ENCODE measurements at places on chromosomes 2 and 18. TPM values are rescaled to one million over a fixed set of nuclear protein-coding genes. Genes with fewer than 3 reads are reported as not detected.

DNA sequence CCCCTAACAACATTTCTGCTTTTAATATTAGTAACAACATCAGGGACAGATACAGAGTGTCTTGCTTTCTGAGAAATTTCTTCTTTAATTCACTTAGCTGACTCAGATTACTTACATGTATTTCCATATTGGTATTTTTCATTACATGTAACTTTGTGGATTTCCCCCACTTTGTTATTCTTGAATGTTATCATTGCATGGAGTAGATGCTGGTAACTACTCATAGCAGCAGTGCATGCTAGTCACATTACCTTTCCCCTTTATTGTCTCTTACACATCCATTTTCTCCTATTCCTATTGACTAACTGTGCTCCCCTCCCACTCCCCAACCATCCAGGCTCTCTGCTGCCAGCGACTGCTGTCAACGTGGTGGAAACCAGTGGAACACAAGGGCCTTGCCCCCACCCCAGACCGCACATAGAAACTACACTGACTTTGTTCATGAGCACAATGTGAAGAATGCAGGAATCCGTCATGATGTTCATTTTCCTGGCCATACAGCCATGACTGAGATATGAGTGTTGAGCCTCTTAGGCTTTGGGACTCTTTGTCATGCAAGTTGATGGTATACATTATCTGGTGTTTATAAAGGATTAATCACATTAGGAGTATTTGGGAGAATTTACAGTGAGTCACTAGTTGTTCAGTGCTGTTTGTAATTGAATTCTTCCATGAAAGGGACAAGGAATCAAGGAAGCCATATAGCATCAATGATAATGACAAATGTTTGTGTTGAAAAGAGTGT is 91.0 kb downstream of the EPB41L5 start:
- DNase-seq: no peak

DNA sequence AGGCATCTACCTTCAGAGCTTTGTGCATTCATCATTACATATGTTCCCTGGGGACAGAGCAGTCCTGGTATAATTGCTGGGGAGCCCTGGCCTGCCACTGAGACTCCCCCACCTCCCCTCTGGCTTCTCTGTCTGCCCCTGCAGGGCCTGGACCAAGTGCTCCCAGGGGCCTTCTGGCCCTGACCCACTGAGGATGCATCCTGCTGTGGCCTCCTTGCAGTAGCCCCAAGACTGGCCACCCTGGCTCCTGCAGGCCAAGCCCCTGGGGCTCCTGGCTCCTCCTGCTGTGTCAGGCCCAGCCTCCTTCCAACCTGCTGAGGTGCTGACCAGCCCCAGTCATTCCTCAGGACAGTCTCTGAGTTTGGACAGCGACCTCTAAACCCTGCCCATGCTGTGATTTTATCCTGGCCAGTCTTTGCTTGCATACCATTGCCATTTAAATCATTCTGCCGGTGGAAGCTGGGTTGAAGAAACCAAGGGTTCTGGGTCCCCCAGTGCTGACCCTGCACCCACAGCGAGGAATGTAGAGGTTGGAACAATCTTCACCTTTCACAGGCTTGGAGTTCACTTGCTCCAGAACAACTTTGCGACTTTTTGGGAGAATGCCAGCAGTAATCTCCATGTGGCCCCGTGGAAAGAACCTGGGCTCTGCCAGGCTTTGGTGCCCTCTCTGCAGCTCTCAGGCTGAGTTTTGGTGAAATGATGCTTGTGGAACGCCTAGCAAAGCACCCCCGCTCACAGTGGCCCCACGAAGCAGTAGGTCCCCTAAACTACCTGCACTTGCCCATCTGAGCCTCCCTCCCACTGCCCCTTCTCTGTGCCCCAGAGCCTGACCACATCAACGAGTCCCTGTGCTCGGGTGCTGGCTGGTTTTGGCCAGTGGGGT is 167.3 kb upstream of the GLI2 start:
- no peak for DNase-seq

GRCh38 chr2:147808520-147808919 is 36.3 kb upstream of the ACVR2A start:
- no peak for DNase-seq

Gene REEP1
- total RNA-seq: 0.20 TPM

Gene GPR35
- total RNA-seq: 1.5 TPM

Gene IKZF2
- total RNA-seq: 0.14 TPM

GRCh38 chr2:207704671-207705070 is 6.8 kb upstream of the CCNYL1 start:
- DNase-seq: no peak

Gene LRATD1
- 1.2 TPM for total RNA-seq

GRCh38 chr2:38751596-38752410 is 642 bp upstream of the SRSF7 start:
- DNase-seq: no peak
